ENCODE measurements at places on chromosomes 1 and 21.

GRCh38 chr1:114324662-114324965, 170.9 kb upstream of the SYT6 start:
- no peak for DNase-seq

DNA sequence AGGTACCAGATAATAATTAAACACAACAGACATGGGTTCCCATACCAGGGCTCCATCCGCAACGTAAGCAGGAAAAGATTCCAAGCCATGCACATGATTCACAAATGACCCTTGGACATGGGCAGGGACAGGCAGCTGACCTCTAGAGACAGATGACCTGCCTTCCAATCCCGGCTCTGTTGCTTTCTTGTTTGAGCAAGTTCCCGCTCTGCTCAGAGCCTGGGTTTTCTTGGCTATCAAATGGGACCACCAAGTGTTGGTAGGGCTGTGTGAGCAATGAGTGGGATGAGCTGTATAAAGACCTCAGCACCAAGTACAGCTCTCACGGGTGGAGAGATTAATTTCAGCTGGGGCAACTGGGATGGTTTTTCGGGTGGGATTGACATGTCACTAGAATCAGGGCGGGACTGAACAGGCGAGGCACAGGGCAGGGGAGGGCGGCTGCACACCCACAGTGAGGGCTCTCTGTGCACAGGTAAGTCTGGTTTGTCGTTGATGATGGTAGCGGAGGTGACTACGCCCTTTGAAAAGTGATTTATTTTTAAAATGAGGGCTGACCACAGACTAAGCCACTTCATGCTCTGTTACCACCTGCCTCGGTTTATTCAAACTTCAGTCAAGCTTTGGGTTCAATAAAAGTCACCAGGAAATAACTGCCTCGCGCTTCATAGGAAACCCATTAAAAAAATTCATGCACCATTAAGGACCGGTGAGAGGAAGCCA, 57.5 kb upstream of the IFFO2 start:
- DNase-seq: peak; percentile 22

GRCh38 chr1:31781756-31782371, 17.7 kb upstream of the ADGRB2 start:
- DNase-seq: no peak

DNA sequence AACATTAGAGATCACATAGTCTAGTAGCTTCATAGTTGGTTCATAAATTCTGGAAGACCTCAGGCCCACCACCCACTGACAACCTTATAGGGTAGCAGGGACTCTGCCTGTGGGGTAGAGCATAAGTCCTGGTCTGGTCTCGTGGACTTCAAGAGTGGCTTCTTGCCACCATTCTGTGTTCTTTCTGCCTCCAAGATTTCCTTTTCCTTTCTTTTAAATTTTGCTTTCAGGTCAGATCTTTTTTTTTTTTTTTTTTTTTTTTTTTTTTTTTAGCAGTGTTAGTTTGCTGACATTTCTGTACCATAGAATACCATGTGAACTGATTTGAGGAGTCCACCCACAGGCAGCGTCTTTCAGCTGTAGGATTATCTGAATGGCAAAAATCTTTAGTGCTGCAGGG, 28.5 kb downstream of the MTR start:
- no peak for DNase-seq

- DNase-seq: no peak
Observed at GRCh38 chr1:97500760-97501159, 420.1 kb downstream of the DPYD start.

DNA sequence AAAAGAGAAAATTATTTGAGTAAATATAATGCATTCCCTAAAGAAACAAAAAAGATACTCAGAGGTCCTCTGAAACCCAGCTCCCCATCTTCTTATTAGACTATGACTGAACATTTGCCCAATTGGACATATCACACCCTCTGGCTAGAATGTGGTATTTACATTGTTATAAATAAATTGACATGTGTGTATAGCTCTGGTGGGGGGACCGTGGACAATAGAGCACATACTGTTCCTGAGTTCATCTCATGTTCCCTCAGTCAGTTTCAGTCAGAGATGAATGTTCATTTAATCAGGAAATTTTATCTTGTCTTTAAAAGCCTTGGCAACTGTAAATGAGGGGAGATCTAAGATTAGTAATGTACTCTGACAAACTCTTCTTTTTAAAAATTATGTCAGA, 459.3 kb upstream of the ADAMTS5 start:
- no peak for DNase-seq

DNA sequence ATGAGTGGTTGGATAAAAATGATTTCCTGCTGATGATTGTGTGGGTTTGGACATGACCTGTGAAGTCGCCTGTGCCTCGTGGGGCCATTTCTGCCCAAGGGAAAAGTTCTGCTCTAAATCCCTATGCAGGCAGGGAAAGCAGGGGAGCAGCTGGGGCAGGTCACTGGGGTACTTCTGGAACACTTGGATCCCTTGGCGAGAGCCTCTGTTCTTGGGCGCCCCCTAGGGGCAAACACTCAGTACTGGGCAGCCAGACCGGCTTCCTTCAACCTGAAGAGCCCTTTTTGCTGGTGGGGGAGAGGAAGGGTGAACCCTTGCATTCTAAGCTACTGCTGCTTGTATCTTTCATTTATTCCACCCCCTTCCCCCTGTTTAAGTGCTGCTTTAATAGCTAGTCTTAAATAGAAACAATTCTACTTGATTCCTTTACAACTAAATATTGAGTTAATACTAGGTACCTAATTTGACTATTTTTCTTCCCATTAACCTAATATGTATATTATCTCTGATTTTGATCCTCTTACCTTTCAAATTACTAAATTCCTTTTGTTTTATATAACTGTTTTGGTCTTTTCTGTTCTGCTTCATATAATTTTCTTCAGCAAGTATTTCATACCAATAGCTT, 5.1 kb upstream of the CLEC20A start:
- peak; percentile 81 for DNase-seq

- DNase-seq: peak; percentile 77
Observed at GRCh38 chr1:32981003-32981901, 16.6 kb upstream of the RNF19B start.

- DNase-seq: no peak
Observed at GRCh38 chr1:208108213-208108608, 136.0 kb downstream of the PLXNA2 start.

DNA sequence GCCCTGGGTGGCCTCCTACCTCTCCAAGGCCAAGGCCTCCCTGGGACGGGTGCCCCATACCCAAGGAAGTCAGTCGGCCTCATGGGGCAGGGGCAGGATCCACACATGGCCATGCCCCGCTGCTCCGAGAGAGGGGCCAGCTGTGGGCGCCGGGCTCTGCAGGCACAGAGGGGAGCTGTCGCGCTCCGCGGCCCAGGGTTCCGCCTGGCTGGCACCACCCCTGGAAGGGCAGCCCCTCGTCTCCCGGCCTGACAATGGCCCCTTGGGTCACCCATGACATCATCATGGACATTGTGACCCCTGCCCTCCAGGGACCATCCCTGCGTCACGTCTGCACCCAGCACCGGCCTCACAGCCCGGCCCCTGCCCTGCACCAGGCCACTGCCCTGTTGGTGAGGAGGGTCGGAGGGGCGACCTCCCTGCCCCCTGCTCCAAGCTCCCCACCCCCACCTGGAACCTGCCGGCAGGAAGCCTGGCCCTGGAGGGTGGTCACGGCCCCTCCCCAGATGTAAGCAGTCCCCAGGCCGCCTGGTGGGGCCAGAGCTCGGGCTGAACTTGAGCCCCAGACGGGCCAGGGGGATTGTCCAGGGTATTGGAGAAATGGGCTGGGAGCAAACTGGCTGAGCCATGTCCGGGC, 5.8 kb downstream of the TTLL10 start:
- no peak for DNase-seq

GRCh38 chr1:14524826-14525636, 73.5 kb upstream of the KAZN start:
- no peak for DNase-seq

DNA sequence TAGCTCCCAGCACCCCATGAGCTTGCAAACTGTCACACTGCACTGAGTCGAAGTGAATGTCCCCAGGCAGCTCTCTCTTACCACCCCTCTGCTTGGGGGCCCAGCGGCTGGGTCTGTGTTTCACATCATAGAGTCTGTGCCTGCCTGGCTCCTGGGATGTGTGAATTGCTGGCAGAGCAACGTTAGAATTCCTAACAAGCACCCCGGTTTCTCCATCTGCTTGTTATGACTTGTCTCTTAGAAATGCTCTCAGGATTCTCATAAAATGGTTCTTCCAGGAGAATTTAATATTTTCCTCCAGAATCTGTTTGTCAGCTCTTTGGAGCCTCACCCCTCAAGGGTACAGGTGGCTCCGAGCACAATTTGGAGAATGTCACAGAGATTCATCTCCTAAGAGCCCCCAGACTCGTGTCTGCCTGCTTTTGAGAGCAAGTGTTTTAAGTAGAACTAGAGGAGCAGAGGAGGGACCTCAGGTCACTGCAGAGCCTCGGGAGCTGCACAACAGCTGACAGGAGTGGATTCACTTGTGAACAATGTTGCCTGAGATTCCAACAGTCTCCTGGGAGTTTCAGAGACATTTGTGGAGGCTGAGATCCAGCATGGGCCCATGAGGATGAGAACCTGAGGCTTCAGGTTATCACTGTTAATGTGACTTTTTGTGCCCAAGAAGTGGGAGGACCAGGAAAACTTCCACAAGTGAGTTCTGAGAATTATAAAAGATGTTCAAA, 131.5 kb downstream of the KCNJ6 start:
- no peak for DNase-seq

DNA sequence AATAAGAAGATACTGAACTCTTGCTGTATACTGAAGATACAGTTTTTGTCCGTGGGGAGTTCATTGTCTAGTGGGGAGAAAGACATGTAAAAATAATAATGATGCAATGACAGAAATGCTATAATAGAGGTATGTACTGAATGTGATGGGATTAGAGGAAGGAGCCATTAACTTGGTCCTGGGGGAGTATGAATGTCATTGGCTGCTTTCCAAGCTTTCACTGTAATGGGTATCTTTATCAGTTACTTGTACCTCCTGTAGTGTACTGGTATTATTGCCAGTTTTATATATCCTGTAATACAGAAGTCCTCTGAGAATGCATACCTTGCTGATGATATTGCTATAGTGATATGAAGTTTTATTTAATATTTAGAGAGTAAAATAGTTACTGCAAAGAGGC, 7.4 kb downstream of the BTBD8 start:
- no peak for DNase-seq

DNA sequence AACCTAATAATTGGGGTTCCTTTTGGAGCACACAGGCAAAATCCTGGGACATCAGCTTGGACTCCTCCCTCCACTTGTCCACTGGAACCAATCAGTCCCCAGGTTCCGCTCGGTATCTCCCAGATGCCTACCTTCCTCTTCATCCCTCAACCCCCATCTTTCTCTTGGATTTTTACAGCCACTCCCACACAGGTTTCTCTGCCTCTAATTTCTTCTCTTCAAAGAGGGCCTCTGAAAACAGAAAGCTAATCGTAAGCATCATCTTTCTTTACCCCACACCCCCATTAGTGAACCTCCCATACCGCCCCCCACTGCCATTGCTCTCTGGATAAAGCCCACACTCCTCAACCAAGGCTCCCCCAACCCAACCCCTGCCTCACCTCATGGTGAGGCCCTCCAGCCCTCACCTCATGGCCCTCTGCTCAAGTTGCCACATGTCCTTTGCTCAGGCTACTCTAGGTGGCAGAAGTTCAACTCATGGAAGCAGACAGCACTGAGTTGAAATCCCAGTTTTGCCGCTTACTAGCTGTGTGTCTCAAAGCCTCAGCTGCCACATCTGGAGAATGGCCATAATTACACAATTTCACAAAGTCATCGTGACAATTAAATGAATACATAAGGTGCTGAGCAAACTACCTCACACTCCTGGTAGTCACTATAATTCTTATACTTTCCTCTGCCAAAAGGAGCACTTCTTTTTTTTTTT, 18.1 kb upstream of the WASF2 start:
- DNase-seq: no peak

Measured in stimulated activated CD8-positive, alpha-beta memory T cell treated with anti-CD3 and anti-CD28 coated beads, Interleukin-4, amount 100 ng/mL, for 48 hours (primary cell).